ENCODE measurements at places on chromosomes 3 and 15.

DNA sequence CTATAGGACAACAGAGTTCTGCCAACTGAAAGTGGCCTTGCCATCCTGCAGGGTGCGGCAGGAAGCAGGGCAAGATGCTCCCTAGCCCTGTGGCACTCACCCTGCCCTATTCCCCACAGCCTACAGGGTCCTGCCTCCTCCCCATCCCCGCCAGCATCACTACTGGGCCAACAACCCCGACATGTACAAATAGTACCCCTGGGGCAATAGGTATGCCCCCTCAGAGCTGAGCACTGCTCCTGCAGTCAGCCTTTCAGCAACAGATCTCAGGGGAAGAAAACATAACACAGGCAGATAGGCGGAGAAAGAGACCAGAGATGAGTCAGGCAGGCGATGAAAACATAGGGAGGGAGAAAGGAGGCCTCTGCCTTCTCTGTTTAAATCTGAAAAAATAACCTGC is 74.7 kb downstream of the XXYLT1 start:
- DNase-seq, result peak; percentile 40

DNA sequence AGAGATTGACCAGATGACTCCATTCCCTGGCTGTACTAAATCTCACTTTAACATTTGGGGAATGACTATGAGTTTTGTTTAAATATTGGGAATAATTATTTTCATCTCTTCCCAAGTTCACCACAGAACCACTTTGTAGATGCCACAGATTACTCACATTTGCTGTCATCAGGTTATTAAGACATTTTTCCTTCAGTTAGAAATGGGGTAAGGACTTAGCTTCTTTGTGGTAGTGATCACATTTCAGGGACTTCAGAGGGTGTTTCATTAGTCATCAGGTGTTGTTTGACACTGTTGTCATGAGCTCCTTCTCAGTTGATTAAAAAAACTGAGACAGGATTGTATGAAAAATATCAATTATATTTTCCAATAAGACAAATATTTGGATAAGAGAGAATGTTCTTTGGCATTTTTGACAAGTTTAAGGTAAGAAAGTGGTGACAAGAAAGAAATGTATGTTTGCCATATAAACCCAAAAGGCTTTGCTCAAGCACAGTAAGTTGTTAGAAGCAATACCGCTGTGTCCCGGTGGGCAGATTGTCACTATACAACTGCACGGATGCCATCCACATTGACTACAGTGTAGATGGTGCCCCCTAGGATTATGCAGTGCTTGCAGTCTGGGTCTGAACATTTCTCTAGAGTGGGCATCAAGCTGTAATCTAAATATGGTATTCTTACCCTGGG is 22.3 kb downstream of the FBXL2 start:
- DNase-seq, result no peak

DNA sequence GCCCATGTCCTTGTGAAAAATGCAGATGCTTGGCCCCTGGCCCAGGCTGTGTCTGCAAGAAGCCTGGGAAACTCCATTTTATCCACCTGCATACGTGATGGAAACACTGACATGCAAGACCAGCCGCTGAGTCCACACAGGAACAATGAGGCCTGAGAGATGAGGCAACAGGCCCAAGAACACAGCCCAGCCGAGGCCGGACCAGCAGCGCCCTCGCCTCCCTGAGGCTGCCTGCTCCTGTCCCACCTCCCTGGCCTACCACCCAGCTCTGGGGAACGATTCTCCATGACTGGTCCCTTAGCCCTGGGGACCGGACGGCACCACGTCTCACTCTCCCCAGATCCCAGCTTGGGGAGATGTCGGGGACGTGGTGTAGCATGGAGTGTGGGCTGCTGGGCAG is 47.5 kb downstream of the HMCES start:
- DNase-seq, result no peak

- DNase-seq, result no peak
These were observed 138.5 kb downstream of the ALCAM start for GRCh38 chr3:105505170-105505569.

- no peak for DNase-seq
These were observed 25.9 kb upstream of the GP9 start for GRCh38 chr3:129034642-129035041.

GRCh38 chr15:81189583-81190283 is 6.9 kb upstream of the IL16 start:
- no peak for DNase-seq
